ENCODE measurements at places on chromosomes 4 and X.

DNA sequence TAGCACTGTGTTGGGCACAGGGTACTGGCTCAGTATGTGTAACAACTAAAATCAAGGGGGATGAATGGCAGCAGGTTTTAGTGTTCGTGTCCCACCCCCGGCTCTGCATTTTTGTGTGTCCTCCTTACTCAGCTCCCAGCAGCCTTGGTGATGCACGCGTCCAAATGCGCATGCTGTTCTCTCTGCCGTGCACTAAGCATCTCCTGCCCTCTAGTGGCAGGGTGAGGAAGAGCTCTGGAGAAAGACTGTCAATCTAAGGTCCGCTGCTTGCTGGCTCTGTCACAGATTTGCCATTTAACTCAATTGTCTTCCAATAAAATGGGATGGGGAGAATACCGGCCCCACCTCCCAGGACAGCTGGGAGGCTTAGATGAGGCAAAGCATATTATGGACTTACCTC lies 61.4 kb downstream of the WFS1 start:
- no peak for DNase-seq

GRCh38 chr4:184860018-184860779 lies 34.4 kb upstream of the ACSL1 start:
- DNase-seq, result no peak

- DNase-seq, result no peak
Measured at GRCh38 chrX:39605866-39606265, 491.9 kb downstream of the BCOR start.

DNA sequence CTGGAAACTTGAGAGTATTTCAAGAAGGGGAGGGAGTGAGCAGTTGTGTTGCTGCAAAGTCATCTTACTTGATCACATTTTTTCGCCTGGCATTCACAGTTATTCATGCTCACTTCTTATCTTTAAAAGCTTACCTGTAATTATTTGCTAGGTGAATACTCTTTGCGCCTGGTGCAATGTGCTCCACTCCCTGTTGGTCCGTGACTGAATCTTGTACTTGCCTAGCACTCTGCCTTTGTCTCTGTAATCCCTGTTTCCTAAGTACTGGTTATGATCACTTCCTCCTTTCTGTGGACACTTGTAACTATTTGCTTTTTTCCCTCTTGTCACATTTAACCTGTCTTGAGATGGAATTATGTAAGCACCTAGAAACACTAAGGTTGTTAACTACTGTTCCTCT lies 5.8 kb downstream of the BMP2K start:
- DNase-seq, result no peak

DNA sequence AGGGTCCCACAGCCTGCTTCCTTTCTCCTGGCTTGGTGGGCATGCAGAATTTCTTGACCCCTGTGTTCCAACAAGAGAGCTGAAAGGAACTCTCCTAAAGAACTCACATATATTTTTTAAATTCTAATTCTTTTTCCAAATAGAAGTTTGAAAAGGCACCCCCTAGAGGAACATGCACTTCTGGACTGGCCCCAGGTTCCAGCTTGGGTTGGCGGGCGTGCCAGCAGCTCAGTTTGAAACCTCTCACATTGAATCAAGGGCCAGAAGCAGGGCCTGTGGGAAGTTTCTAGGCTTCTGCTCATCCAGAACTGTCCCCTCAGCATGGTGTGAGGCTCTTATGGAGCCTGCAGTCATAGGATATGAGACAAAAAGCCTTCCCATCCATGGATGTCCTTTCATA lies 132.6 kb downstream of the ATG4A start:
- DNase-seq, result no peak

- no peak for DNase-seq
Measured at GRCh38 chr4:11312389-11312788, 116.3 kb downstream of the HS3ST1 start.

GRCh38 chrX:154840856-154841255 lies 6.4 kb upstream of the SMIM9 start:
- no peak for DNase-seq

- DNase-seq, result no peak
Measured at GRCh38 chrX:115560978-115561604, at the start of gene PLS3. Gene PLS3 (plus strand): TSS chrX:115561174. CDS start chrX:115610251, 49,077 bp downstream.

DNA sequence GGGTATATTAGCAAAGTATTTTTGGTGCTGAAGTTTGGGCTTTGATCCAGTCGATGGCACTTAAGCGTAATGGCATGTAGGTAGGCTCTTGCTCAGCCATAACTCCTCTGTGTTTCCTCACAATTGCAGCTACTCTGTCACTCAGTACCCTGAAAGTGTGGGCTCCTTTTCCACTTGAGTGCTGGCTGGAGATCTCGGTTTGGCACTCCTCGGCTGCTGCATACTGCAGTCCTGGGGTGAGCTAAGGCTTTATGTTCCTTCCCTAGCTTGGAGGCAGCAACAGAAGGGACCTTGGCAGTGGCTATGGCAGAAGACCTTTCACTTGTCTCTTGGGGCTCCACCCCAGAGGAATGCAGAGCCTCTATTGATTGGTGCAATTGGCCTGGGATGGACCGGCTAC lies 106.7 kb upstream of the GRXCR1 start:
- DNase-seq, result no peak

DNA sequence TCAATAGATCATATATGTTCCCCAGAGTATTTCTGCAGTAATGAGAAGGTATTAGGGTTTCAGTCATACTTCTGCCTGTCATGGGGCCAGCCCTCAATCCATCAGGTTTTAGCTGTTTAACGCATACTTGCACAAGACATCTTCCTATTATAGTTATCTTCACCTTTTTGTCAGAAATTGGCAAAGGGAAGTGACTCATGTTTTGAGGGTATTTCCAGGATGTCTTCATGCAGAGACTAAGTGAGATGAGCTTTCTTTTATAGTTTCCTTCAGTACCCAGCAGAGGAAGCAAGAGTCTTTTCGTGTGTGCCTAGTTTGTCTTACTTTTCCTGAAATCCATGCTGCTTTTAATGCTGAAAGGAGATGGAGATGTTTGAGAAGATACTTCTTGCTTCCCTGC lies 9.5 kb downstream of the CSTF2 start:
- no peak for DNase-seq

- DNase-seq, result no peak
Measured at GRCh38 chr4:96073461-96073860, 233.6 kb downstream of the PDHA2 start.

DNA sequence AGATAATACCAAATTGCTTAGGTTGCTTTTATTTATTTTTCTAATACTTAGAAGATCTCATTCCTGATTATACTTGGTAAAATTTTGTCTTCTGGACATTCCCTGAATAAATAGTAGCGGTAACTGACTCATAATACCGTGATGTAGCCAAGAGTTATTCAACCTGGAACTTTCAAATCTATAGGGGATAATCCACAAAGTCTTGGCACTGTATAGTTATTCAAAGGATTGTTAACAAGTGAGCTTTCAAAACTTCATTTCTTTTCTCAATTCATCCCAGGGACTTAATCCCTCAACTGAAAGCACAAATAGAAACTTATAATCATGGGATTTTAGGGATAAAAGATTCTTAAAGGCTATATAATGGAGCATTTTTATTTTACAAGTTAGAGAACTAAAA lies 1383.3 kb downstream of the FAM133A start:
- no peak for DNase-seq

GRCh38 chrX:79182616-79183015 lies 38.1 kb downstream of the GPR174 start:
- no peak for DNase-seq

DNA sequence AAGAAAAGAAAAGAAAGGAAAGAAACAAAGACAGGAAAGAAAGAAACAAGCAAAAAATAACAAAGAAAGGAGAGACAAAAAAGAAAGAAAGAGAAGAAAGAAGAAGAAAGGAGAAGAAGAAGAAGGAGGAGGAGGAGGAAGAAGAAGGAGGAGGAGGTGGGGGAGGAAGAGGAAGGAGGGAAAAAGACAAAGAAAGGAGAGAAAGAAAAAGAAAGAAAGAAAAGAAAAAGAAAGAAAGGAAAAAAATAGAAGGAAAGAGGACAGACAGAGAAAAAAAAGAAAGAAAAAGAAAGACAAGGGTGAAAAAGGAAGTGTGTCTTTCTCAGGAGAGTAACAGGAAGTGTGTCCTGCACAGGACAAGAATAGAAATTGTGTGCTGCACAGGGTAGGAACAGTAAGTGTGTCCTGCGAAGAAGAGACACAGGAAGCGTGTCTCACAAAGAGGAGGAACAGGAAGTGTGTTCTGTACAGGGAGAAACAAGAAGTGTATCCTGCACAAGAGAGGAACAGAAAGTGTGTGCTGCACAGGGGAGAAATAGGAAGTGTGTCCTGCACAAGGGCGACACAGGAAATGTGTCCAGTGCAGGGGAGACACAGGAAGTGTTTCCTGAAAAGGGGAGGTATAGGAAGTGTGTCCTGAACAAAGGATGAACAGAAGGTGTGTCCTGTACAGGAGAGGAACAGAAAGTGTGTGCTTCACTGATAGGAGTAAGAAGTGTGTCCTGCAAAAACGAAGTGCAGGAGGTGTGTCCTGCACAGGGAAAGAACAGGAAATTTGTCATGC lies 101.2 kb downstream of the ARSF start:
- DNase-seq, result no peak

DNA sequence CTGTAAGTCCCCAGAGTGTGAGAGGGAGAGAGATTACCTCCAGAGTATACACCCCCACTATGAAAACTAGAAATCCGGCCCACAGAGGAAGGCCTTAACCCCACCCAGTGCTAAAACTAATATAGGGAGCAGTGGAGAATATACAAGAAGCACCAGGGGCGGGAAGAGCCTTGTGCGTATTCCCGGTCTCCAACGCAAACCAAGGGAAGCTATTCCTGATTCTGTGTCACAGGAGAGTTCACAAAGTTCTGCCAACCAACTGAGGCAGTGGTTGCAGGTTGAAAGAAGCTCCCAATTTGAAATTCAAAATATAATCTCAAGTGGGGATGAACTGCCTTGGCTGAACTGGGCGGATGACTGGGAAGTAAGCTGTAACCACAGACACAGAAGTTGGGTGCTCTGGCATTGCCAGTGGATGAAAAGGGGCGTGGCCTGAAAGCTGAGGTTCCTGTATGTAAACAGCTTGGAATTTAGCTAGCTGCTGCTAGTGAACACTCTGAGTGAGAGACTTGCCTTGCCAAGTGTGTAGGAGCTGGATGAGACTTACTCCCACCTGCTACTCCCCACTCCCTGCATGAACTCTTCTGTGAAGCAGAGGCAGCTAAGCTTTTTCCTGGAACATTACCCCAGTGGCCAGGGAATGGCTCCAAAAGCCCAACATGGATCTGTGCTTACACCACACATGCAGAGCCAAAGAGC lies 32.7 kb downstream of the ELF2 start:
- DNase-seq, result no peak

GRCh38 chr4:83392562-83392961 lies 57.9 kb upstream of the HPSE start:
- DNase-seq, result no peak

- no peak for DNase-seq
Measured at GRCh38 chr4:188819233-188819632, 680.0 kb downstream of the TRIML1 start.

DNA sequence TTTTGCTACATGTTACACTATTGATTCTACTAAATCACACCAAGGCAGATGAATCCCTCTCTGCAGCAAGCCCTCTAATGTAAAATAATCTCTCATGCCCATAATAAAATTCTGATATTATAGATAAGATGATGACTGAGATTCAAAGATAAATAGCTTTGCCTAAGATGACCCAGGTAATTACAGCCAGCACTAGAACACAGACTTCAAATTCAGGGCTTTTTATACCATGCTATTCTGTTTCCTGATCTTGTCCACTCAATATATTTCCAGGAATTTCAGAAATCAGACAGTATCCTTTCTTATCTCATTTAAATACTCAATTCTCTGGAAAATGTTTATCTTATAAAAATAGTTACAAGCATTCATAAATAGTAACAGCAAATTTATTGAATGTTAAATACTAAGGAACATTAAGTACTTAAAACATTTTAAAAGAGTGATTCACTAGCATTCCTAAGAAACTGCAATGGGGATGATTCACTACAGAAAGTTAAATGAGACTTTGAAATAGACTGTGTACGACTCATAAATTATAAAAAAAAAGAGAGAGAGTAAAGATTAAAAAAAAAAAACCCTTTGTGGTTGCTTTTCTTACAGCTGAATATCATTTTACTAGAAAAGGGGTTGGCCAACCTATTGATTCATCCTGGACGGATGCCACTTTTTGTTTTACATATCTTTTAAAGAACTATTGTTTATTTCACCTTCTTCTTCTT lies 45.8 kb upstream of the IL21 start:
- no peak for DNase-seq

DNA sequence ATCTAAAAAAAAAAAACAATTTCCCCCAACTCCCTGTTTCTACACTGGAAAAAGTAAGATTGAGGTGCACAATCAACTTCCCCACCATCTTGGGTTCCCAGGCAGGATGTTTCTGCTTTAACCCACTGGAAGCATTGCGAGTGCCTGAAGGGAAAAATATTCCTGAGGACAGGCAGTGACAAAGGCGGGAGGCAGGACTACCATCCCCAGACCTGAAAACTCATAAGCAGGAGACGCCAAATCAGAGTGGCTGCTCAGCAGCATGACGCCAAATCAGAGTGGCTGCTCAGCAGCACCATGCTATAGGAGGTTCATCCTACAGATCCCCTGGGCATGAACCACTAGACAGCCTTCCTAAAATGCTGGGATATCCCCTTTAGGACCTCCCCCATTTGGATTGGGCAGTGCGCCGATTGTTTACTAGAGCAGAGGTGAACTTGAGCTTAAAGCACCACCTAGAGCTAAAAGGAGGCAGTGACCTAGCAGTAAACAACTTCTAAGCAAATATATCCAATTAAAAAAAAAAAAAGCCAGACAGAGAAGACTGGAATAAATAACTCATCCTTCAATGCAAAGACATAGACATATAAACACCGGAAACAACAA lies 35.0 kb upstream of the GK start:
- DNase-seq, result no peak

DNA sequence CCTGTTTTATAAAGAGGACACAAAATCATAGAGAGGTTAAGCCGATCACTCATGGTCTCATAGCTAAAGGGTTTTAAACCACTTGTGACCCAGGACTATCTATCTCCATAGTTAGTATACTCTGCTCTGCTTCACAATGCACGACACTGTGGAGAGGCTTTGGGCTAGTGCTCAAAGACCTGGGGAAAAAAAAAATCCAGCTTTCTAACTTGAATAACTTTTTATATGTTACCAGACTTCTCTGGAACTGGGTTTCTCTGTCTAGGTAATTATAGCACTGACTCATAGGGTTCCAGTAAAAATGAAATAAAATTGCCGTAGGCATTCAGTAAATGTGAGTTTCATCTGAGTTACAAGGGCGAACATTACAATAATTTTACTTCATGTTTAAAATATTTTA lies 273.7 kb upstream of the TECRL start:
- no peak for DNase-seq

GRCh38 chr4:102778720-102779119 lies 18.0 kb upstream of the MANBA start:
- DNase-seq, result no peak

DNA sequence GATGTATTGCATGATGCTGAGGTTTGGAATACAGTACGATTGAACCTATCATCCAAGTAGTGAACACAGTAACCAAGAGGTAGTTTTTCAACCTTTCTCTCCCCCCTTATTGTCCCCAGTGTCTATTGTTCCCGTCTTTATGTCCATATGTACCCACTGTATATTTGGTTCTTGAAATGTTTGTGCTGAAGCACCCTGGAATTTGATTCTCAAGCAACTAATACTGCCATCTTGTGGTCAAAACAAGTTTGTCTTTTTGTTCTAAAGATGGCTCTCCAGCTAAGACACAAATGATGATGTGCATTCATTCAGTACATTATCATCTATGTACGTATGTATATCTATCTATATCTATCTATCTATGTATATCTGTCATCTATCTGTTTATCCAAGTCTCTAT lies 33.5 kb upstream of the DCX start:
- no peak for DNase-seq
